ENCODE measurements at places on chromosomes 7 and 10.

DNA sequence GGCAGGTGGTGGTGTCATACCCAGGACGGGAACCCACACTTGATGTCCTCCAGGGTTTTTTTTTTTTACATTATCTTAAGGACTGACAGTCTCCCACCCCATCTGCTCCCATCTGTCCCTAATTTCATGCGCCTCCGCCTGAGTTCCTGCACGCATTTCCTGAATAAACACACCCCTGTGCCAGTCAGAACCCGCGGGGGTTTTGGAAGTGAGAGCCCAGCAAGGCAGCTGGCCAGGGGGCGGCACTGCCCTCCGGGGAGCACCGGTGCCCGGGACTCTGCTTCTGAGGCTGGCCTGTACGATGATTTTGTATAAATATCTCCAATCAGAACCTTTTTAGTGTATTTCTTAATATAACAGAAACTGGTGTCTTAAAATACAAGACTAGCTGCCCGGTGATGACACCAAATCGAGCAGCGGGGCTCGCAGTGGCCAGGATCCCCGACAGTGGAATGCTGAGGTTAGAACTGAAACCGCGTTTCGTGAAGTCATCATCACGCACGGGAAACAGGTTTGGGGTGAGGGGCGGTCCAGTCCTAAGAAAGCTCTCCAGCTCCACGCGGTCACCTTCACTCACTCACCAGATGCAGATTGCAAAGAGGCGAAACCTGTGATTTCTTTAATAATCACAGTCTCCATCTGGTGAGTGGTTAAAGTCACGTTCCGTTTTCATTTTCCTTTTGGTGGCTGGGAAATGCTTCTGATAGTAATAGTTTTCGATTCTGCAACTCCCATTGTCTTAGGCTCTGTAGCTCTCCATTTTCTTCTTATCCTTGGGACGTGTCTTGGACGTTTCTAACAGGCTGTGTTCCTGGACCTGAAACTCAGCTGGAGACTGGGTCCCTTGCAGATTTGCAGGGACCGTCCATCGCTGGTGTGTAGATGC is 19.7 kb downstream of the BNIP3 start:
- DNase-seq: peak; percentile 25

GRCh38 chr10:132299371-132300336 is 8.1 kb downstream of the STK32C start:
- DNase-seq: no peak

- no peak for DNase-seq
Observed at GRCh38 chr10:131048606-131049005, 262.9 kb downstream of the TCERG1L start.

- DNase-seq: no peak
Observed at GRCh38 chr10:111716032-111716431, 467.5 kb downstream of the GPAM start.

GRCh38 chr10:124534826-124535601 is 73.4 kb downstream of the LHPP start:
- no peak for DNase-seq
